ENCODE measurements at places on chromosomes 5 and 9. TPM values are rescaled to one million over a fixed set of nuclear protein-coding genes. Genes with fewer than 3 reads are reported as not detected.

SLF1 gene
- total RNA-seq, result 13.7 TPM

FRMD3 gene
- total RNA-seq, result 0.30 TPM

EIF4E1B gene
- total RNA-seq, result not detected

RLN1 gene
- 0.59 TPM for total RNA-seq

SPINK7 gene
- total RNA-seq, result not detected

INSL6 gene
- total RNA-seq, result not detected

ADCY2 gene
- not detected for total RNA-seq

IGFBPL1 gene
- total RNA-seq, result not detected

SPATA9 gene
- total RNA-seq, result not detected

PCDHGB7 gene
- 0.12 TPM for total RNA-seq

C5orf34 gene
- 6.8 TPM for total RNA-seq

SURF4 gene
- total RNA-seq, result 240 TPM

GNA14 gene
- not detected for total RNA-seq

ACOT12 gene
- total RNA-seq, result not detected

DNLZ gene
- 34.0 TPM for total RNA-seq

ZCCHC9 gene
- total RNA-seq, result 49.7 TPM

PKN3 gene
- 24.3 TPM for total RNA-seq

ZDHHC11 gene
- 13.6 TPM for total RNA-seq

TMEFF1 gene
- not detected for total RNA-seq

CER1 gene
- not detected for total RNA-seq

PKD2L2 gene
- not detected for total RNA-seq

CCDC171 gene
- total RNA-seq, result 1.6 TPM

PTGS1 gene
- total RNA-seq, result 0.28 TPM

PCDHB15 gene
- total RNA-seq, result not detected

PCDHA9 gene
- total RNA-seq, result not detected

SMC2 gene
- 60.8 TPM for total RNA-seq

GLDC gene
- 1.1 TPM for total RNA-seq

FAM221B gene
- total RNA-seq, result not detected

PRUNE2 gene
- total RNA-seq, result 0.50 TPM

STK32A gene
- not detected for total RNA-seq

TRIM7 gene
- total RNA-seq, result 2.7 TPM

Measured in activated CD4-positive, alpha-beta T cell treated with anti-CD3 and anti-CD28 coated beads, Interleukin-2, amount 10 ng/mL, durations not matched to agents 24 days and 14 days (primary cell).